ENCODE measurements at places on chromosomes 7 and 10. TPM values are rescaled to one million over a fixed set of nuclear protein-coding genes. Genes with fewer than 3 reads are reported as not detected.

AVL9 gene
- total RNA-seq: 25.1 TPM

LRRD1 gene
- total RNA-seq: not detected

ZNF804B gene
- total RNA-seq: not detected

CCNJ gene
- 7.1 TPM for total RNA-seq

NRG3 gene
- not detected for total RNA-seq

CYP2C19 gene
- not detected for total RNA-seq

OR2A1 gene
- total RNA-seq: not detected

ZNF365 gene
- 0.92 TPM for total RNA-seq

INSYN2A gene
- total RNA-seq: 1.5 TPM
